ENCODE measurements at places on chromosomes 6 and 20. TPM values are rescaled to one million over a fixed set of nuclear protein-coding genes. Genes with fewer than 3 reads are reported as not detected.

The APOBEC2 gene
- total RNA-seq = not detected

- H3K27ac ChIP-seq = no peak overlapping the region
- H3K36me3 ChIP-seq = no peaks in the 10 kb centered on the region
- no peaks in the 10 kb centered on the region for H3K27me3 ChIP-seq
- no peak for DNase-seq
These were observed 41.9 kb downstream of the ELOVL5 start for GRCh38 chr6:53306819-53307347.

DNA sequence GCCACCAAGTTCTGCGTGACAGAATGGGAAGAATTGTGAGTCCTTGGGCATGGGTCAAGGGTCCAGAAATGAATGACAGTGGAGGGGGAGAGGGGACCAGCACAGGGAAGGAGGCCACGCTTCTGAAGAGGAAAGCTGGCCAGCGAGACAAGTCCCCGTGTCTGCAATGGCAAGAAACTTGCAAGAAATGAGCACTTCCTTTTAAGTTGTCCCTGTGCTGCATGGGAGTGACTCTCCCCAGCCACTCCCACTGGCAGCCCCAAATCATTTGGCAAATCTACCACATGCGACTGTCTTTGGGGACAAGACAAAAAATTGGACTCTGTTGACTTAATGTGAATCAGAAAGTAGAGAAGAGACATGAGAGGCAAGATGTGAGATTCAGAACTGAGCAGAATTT, 242.2 kb upstream of the RREB1 start:
- H3K4me3 ChIP-seq = no peak overlapping the region
- no peaks in the 10 kb centered on the region for H3K27me3 ChIP-seq
- no peaks in the 10 kb centered on the region for H3K36me3 ChIP-seq
- H3K27ac ChIP-seq = no peak overlapping the region
- no peaks in the 10 kb centered on the region for H3K4me1 ChIP-seq

GRCh38 chr20:32972181-32973076, 31.8 kb downstream of the SUN5 start:
- H3K36me3 ChIP-seq = no peaks in the 10 kb centered on the region
- no peaks in the 10 kb centered on the region for H3K27me3 ChIP-seq
- H3K4me1 ChIP-seq = no peaks in the 10 kb centered on the region

DNA sequence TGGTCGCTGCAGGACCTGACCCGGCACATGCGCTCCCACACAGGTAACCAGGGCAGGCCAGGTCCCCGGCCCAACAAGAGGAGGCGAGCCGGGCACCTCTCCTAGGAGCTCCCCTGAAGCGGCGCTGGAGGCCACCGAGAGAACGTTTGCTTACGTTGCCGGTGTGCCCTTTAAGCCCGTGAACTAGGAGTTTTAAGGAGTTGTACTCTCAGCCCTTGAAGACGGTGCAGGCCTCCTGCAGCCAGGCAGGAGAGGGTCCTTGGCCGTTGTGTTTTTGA, 65.9 kb downstream of the SSR1 start:
- DNase-seq = no peak
- H3K27me3 ChIP-seq = no peaks in the 10 kb centered on the region
- no peak overlapping the region for H3K27ac ChIP-seq
- H3K4me3 ChIP-seq = no peak overlapping the region

DNA sequence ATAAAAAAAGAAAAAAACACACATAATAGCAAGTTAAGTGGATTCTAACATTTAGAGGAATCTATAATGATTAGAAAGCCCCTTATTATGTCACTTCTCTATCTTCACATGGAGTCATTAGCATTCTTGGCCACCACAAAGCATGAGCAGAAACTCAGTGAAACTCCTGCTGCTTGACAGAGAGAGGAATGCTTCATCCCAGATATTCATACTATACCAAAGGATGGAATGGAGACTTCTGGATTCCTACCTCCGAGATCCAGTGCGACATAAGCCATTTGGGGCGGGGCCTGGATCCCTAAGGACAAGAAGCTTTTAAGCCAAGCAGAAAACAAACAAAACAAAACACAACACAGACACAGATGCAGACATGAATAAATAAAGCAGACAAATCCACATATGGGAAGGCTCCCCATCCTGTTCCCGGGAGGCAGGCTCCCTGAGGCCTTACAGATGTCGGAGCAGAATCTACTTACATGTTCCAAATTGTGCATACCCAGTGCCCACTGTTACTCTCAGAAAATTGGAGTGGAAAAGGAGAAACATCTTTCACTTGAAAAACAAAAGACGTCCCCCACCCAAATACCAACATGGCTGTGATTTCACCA, 727.3 kb downstream of the MAFB start:
- H3K27ac ChIP-seq = no peak overlapping the region
- no peaks in the 10 kb centered on the region for H3K27me3 ChIP-seq
- DNase-seq = no peak
- H3K4me1 ChIP-seq = peaks cover 9% of the 10 kb centered on the region
- H3K4me3 ChIP-seq = no peak overlapping the region

The SIRPA gene
- total RNA-seq = 35.1 TPM

The ENPP4 gene
- 26.3 TPM for total RNA-seq

The SUMO4 gene
- total RNA-seq = 3.6 TPM

The MACROD2 gene
- 17.8 TPM for total RNA-seq

DNA sequence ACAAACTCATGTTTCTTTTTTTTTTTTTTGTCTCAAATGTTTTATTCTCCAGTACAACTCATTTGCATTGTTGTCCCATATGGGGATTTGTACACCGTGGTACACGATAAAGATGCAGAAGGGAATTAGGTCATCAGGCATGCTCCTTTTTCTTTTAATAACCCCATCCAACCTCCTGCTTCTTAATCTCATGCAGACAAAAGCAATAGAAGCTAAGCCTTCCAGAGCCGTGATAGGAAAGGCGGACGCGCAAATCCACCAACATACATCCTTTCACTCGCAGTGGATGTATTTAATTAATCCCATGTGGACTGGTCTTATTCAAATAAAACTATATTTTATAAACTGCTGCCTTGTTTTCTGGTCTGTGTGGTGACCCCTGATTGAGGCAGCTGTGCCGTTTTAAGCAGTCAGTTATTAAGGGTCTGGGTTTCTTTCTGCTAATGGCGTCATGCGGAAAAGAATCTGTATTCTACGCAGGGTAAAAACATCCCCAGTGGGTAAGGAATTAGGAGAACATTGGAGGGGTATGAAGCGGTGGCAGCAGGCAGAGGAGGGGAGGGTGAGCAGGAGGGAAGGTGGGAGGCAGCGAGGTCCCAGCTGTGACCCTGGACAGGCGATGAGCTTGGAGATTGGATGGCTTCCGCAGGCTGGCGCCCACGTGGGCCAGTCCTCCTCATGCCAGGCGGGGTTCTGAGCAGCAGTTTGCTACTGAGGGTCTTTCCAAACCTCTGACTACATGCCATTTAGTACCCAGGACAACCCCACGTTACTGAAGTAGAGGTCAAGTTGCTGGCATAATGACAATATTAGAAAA, 172.8 kb downstream of the LINC00237 start:
- no peak for DNase-seq
- H3K27me3 ChIP-seq = no peaks in the 10 kb centered on the region
- no peaks in the 10 kb centered on the region for H3K36me3 ChIP-seq
- H3K4me3 ChIP-seq = no peak overlapping the region
- H3K27ac ChIP-seq = no peak overlapping the region

The TBX18 gene
- 1.3 TPM for total RNA-seq

The BPIFA1 gene
- total RNA-seq = not detected

- H3K4me3 ChIP-seq = no peak overlapping the region
- H3K27me3 ChIP-seq = no peaks in the 10 kb centered on the region
- H3K27ac ChIP-seq = peak overlapping the region; percentile 4
- peak; percentile 72 for DNase-seq
These were observed 21.6 kb downstream of the KIF16B start for GRCh38 chr20:16551607-16552006.

GRCh38 chr6:130517444-130517931, 151.7 kb downstream of the TMEM200A start:
- DNase-seq = no peak
- no peak overlapping the region for H3K27ac ChIP-seq
- H3K4me1 ChIP-seq = no peaks in the 10 kb centered on the region
- no peaks in the 10 kb centered on the region for H3K27me3 ChIP-seq

All from thyroid gland (tissue), 4 donors.